ENCODE measurements at places on chromosomes 3 and 15.

- no peak for DNase-seq
These were observed 123.2 kb upstream of the BNIP2 start for GRCh38 chr15:59812250-59812870.

DNA sequence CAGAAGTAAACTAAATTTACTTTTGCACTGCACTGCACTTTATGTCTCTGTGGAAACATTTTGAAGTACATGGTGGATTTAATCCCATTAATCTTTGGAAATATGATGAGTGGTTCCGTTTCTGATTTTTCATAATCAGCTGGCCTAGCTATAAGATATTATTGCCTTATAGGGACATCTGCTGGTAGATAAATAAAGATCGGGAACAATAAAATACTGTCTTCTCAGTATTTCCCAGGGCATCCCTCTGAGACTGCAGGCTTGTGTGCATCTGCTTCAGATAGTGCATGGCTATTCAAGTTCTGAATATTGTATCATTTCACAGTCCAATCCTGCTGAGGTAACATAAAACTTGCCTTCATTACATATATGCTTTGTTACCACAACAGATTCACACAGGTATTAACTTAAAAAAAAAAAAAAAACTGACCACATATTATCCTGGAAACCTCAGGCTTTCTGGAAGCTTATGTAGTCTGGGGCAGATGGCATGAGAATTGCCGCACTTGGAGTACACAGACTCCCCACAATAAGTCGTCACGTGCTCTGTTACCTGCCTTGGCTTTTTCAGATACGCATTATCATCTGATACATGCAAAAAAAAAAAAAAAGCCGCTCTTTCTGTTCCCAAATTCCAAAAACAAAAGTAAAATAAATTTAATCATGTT is 330.8 kb upstream of the AGTR1 start:
- DNase-seq = no peak

DNA sequence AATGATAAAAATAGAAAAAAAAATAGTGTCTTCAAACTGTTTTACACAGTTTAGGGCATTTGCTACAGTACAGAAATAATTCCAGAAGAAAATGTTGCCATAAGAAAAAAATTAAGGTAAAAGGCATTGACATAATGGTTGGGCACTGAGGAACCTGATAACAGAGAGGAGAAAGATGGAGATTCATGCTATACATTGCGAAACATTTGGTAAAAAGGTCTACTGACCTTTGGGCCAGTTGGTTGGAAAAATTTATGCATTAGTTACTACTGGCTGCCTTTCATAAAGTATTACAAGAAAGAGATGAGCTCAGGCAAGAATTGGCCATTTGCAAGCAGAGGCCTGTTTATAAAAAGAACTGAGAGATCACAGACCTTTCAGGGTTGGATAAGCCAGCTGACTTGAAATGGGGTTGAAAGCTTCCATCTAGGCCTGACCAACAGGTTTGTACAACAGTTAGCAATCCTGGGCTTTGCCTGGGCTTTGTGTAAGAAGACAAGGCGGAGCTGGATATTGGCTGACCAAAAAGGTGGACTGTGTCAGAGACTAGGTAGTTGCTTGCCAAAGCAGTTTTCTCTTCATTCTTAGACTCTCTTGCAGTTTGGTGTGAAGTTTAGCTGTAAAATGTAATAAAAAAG is 166.6 kb upstream of the MCTP2 start:
- DNase-seq = no peak

- no peak for DNase-seq
These were observed 57.8 kb upstream of the NMD3 start for GRCh38 chr3:161163297-161163696.

- no peak for DNase-seq
These were observed 37.2 kb downstream of the EEFSEC start for GRCh38 chr3:128190501-128190900.

- no peak for DNase-seq
These were observed 38.5 kb downstream of the KLF13 start for GRCh38 chr15:31365032-31365654.

DNA sequence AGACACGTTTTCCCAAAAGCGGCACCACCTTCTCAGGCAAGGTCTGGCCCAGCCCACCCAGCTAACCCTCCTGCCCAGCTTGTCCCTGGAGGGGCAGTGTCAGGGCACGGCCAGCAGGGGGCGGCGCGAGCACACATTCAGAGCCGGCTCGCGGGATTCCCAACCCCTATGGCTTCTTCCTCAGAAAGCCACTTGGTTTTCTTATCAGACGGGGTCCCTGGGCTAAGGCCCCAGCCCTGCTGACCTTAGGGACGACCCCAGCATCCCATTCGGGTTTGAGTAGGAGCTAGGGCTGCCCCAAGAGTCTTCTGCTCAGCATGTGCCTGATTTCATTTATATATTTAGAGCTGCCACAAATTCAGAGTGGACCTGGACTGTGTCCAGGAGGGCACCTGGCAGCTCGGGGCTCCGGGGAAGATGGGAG is 14.5 kb downstream of the RLBP1 start:
- peak; percentile 59 for DNase-seq

GRCh38 chr15:78415284-78415683 is 22.7 kb upstream of the IREB2 start:
- peak; percentile 44 for DNase-seq

GRCh38 chr3:12471241-12471640 is 13.0 kb upstream of the TSEN2 start:
- DNase-seq = no peak

GRCh38 chr3:58325525-58325992 is 7.1 kb upstream of the PXK start:
- no peak for DNase-seq

GRCh38 chr3:30259730-30260129 is 346.7 kb upstream of the TGFBR2 start:
- no peak for DNase-seq

- DNase-seq = no peak
These were observed 577.7 kb downstream of the FOXP1 start for GRCh38 chr3:71005702-71006321.

DNA sequence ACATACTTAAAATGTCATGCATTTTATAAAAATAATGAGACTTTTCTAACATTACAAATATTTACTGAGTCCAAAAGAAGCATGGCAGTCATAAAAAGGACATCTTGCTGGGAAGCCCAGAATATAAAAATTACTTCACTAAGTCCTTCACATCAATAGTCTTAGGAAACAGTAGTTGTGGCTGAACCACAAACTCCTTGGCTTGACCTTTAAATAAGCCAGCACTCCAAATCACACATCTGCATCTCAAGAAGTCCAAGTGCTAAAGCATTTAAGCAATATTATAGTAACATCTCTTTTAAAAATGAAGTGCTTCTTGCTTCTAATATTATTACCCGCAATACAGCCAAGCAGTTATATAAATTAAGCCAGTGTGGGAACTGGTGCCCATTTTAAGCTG is 8.8 kb downstream of the CCNL1 start:
- DNase-seq = no peak

- DNase-seq = no peak
These were observed 35.4 kb upstream of the ARHGEF26 start for GRCh38 chr3:154085799-154086198.

GRCh38 chr3:119352863-119353527 is 58.8 kb downstream of the ARHGAP31 start:
- DNase-seq = no peak

Data from NCI-H1694 (cell line).